M059J (cell line): ENCODE measurements at places on chromosomes 7 and 10.

DNA sequence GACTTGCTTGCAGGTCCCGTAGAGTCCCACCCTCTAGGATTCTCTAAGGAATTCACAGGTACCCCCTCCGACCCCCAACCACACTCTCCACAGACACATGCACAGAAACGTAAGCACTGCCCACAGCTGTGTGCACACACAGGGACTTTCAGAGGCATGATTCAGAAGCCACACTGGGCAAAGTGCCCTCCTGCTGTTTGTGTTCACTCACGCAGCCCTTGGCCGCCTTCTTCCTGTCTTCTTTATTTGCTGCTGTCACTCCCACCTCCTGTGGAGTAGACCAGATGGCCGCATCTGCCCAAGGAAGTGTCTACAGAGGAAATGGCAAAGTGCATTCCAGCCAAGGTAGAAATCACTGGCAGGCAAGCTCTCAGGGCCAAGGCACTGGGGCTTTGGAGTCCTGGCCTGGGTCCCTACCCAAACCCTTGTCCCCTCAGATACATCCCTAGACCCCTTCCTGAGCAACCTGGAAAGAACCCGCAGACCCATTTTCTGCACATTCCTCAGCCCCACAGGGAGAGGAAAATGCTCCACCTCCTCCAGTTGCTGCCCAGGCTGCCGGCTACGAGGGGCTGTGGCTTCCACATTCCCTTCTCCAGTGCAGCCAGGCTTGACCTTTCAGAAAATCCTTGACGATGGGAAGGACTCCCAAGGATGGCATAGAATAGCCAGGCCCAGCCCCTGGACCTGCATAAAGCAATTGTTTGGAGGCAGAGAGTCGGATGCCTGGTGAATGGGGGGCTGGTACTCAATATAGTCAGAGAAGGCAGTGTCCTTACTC lies 21.6 kb upstream of the GIMAP8 start:
- peak; percentile 97 for DNase-seq

DNA sequence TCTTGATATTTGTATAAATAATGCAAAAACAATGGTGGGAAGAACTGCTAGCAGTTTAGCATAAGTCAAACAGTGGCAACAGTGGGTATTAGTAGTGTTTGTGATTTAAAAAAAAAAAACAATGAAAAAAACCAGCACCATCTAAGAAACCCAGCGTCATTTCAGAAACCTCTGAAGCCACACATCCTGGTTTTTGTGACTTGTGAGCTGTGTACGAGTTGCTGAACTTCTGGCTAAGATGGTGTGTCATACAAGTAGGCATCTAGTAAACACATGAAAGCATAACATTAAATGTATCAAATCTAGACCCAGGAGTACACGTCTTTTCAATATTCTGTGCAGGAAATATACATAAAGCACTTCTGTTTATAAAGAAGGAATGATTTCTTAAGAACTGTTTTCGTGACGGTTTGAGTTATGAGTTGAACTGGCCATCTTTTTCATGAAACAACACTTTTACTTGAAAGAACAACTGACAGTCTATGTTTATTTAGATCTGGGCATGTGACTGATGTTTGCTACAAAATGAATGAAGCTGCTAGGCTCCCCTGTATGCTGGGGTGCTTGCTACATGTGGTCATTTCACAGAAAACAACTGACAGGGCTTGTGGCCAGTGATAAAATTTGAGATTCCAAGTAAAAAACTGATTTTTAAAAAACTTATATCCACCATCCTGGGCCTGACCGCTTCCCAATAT lies 143.5 kb downstream of the PIP4K2A start:
- no peak for DNase-seq

DNA sequence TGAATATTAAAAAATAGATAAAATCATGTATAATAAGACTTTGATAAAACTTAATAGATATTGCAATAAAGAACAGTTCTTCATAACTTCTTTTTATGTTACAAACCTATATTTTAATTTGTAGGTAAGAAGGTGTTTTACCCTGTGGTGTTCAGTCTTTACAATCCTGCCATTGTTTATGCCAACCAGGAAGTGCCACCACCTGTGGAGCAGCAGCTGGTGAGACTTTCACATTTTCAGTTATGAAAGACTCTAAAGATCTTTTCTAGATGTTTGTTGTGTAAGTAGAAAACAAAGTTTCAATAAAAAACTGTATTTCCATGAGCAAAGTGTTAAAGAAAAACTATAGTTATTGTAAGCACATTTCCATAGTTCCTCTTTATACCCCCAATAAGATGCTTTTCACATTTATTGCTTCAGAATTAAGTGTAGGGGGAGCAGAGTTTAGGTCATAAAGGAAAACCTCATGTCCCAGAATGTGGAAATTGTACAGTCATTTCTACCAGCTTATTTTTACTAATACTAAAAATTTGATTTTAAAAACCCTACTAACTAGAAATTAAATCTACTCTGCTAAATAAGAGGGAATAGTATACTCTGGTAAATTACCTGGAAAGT lies 28.7 kb downstream of the CSGALNACT2 start:
- DNase-seq, result no peak

GRCh38 chr10:124725171-124725631 lies 19.0 kb downstream of the FAM53B start:
- no peak for DNase-seq

DNA sequence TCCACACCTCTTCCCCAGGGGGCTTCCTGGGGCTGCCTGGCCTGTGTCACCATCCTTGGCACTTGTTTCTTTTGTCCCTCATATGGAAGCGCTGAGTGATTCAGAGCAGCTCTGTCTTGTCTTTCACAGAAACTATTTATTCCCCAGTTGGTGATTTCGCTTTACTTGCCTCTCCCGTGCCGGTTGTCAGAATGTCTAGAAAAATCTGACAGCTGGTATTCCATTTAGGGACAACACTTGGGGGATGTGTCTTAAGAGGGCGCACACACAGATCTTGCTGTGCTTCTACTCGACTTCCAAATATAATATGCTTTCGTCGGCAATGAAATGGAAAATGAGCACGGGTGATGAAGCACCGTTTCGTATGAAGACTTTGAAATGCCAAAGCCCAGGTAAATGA lies 611.8 kb downstream of the CALN1 start:
- no peak for DNase-seq
